ENCODE measurements at places on chromosomes 2 and 18.
A peak's percentile ranks its signal among the peaks of the same experiment; 100 is the strongest.

GRCh38 chr2:146721486-146721885, 1123.3 kb upstream of the ACVR2A start:
- DNase-seq: no peak

DNA sequence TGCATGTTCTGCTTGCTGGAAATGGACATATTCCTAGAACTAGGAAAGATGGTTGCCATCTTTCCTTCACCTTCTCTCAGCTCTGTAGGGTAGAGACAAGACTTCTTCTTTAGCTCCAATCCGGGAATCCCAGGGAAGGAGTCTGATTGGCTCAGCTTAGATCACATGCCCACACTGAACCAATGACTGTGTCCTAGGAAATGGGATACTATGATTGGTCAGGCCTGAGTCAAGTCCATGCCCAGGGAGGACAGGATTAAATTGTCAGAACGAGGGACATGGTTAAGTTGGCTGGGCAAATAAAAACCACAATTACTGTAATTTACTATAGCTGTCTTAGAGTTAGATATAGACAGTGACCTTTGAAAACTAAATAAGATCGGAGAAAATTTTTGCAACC, 31.4 kb downstream of the SEMA4F start:
- no peak for DNase-seq

DNA sequence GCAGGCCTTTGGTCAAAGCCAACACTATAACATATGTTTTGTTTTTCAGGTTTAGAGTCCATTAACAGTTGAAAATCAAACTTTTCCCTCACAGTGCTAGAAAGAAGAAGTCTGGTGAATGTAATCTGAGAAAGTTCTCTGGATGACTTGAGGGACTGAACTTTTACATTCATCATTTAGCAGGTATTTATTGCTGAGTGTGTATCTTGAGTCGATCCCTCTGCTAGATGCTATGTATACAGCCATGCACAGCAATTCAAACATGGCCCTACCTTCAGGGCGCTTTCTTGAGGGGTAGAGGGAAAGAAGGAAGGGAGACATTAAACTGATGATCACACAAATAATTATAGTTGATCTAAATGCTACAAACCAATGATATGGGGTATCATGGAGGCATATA, 89.6 kb downstream of the CLHC1 start:
- DNase-seq: no peak

DNA sequence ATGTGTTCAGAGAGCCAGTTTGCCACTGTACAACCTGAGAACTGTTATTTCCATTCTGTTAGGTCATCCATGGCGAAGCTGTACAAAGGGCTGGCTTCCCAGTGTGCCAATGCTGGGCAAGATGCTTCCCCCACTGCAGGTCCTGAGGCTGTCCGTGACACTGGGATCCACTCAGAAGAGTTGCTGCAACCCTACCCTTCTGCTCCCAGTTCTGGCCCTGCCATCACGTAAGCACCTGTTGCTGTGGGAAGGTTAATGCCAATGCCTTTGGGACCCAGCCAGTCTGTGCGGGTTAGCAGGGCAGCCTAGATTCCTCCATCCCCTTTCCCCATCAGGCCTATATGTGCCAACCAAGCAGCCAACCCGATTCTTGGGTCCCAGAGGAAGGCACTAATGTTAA, 68.3 kb downstream of the ARHGEF33 start:
- DNase-seq: no peak

- DNase-seq: no peak
These were observed 195.3 kb upstream of the ALPP start for GRCh38 chr2:232183279-232183678.

GRCh38 chr2:151049746-151050145, 211.9 kb downstream of the RBM43 start:
- peak; percentile 23 for DNase-seq

DNA sequence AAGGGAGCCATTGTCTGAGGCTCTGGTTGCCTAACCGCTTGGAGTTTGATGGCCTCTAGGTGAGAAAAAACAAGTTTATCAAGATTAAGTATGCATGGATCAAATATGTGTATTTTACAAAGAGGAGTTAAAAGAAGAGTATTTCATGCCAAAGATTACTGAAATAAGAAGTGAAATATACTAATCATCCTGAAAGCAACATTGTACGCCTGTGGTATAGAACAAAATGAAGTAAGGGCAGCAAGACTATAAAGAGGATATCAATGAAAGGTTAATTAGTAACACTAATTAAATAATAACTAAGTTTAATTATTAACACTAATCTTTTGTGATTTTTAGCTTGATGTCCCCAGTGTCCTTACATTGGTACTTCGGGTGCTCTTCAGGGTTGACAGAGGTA, 276.7 kb downstream of the CALCRL start:
- no peak for DNase-seq

DNA sequence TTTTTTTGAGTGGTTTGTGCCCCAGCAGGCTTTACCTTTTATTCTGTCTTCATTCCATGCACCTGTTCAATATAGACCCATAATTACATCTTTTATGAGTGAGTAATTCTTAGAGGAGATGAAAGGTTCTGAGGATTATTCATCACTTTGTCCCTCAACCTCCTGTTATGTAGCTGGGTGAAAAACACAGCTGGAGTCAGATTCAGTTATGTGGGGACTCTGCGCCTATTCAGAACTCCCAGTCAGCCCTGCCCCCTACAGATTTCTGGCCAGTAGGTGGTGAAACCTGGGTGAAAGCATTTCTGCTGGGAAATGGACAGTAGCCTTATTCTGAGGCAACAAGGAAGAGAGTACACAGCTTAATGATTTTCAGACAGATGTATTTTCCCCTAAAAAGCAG, 107.8 kb downstream of the MGAT5 start:
- DNase-seq: no peak

DNA sequence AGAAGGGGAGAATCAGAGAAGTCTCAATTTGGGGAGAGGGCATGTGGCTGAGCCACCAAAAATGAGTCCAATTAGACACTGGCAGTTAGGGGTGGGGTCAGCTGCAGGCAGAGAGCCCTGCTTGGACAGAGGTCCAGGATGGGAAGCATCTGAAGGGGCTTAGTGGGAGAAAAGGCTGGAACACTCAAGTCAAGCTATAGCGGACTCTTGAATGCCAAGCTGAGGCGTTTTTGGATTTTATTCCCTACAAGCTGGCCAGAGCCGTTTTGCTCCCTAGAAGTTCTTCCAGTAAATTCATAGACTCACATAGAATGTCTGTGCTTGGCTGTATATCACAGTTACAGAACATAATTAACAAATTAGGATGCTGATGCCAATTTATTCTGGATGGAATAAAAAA, 172.8 kb downstream of the ACOXL start:
- DNase-seq: no peak

GRCh38 chr2:241592126-241592845, 33.7 kb downstream of the BOK start:
- DNase-seq: no peak

DNA sequence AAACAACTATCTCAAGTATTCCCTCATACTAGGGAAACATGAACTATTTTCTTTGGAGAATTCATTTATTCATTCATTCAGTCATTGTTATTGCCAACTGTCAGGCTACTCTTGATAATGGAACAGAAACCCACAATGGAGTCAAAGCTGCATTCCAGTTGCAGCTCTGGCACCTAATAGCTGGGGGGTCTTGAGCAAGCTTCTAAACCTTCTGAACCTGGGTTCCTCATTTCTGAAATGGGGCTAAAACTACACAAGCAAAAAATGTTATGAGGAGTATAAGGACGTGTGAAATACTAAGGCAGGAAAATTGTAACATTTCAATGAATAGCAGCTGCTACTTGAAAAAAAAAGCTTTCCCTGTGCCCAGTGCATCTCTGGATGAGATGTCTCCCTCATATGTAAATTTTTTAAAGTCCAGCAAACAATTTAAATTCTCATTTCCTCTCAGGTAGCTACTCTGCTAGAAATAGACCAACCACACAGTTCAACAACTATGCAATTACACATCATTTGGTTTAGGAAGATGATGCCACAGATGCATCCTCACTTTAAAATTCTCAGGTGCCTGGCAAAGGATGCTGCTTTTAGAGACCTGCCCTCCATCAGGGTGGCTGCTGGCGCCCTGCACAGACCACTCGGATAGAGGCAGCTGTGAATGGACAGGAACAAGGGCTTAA, 38.5 kb downstream of the SPRED2 start:
- no peak for DNase-seq

GRCh38 chr2:163351143-163351542, 384.7 kb downstream of the FIGN start:
- no peak for DNase-seq

DNA sequence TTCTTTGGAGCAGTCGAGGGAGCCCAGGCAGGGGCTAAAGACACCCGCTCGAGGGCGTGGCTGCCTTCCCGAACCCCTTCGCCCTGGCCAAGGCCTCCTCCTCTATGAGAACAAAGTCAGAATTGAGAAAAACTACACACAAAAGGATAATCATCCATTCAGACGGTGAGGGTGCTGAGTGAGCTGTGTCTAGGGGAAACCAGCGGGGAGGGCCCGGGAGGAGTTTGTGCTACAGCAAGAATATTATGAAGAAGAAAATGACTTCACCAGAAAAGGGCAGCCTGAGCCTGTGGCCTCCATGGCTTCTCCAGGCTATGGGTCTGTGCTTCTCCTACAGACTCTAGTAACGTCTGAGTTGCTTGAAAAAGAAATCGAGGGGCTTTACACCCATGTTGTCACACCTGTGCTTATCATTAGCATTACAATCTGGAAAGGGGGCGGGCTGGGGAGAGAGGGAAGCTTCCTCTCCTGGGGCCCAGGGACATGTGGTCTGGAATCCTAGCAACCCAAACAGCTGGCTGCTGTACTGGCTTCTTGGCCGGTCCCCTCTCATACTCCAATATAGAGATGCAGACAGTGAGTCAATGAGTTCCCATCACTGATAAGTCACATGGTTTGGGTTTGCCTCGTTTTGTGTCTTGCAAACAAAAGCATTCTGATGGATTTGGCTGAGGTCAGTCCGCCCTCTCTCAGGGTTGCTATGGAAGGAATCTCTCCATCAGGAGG, 52.0 kb upstream of the ARL4C start:
- no peak for DNase-seq

GRCh38 chr2:9207641-9208311, 1.2 kb downstream of the ASAP2 start:
- no peak for DNase-seq

DNA sequence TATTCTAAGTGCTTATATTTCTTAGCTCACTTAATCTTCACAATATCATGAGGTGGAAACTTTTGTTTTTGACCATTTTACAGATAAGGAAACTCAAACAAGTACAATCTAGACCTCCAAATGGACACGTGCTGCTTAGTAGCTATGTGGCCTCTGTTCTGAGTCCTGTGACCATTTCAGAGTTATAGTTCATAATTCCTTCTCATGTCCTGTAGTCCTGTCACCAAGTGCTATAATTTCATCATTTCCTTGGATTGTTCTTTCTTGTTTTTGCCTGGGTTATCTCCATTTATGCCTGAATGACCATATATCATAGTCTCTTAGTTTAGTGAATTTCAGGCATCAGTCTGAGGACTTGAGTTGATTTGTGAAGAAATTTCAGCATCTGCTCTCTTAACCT, 91.7 kb downstream of the NUP35 start:
- no peak for DNase-seq

GRCh38 chr2:85076618-85077274, 56.4 kb upstream of the TCF7L1 start:
- DNase-seq: no peak

GRCh38 chr2:12066986-12067385, 320.6 kb downstream of the LPIN1 start:
- no peak for DNase-seq

GRCh38 chr18:77544792-77545191, 295.1 kb downstream of the GALR1 start:
- DNase-seq: no peak

DNA sequence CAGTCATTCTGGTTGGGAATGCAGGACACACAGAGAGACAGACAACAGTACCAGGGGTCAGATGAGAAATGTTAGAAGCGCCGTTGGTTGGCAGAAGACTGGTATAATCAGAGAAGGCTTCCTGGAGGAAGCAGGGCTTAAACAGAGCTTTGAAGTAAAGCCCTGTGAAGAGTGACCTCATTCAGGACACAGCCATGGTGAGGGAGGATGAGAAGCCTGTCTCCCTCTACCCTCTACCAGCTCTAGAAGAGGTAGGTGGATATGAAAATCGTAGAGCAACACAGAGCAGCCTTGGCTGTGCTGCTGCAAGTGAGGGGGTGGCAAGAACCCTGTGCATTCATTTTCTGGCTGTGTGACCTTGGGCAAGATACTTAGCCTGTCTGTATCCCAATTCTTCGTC, 14.2 kb downstream of the TET3 start:
- DNase-seq: no peak

GRCh38 chr2:120225549-120226065, 2.4 kb upstream of the TMEM185B start:
- DNase-seq: no peak

DNA sequence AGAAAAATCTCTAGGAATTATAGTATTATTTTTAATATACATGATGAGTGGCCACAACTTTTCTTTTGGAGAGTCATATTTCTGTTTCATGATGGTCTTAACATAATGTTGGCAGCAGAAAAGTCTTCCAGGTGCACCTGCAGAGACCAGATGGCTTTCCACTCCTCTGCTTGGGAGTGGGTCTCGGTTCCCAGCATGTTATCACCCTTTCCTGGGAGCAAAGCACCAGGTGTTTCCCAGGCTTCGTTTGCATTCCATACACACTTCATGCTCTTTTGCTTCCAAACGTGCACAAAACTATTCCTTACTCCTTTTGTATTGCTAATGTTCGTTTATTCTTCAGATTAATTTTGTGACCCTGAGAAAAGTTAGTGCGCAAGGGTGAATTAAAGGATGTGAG, 305.2 kb downstream of the CDH2 start:
- DNase-seq: no peak

- no peak for DNase-seq
These were observed 309.5 kb downstream of the KIAA1328 start for GRCh38 chr18:37138456-37138855.

- DNase-seq: peak; percentile 36
These were observed 47.4 kb upstream of the NXPH2 start for GRCh38 chr2:138827426-138828054.

DNA sequence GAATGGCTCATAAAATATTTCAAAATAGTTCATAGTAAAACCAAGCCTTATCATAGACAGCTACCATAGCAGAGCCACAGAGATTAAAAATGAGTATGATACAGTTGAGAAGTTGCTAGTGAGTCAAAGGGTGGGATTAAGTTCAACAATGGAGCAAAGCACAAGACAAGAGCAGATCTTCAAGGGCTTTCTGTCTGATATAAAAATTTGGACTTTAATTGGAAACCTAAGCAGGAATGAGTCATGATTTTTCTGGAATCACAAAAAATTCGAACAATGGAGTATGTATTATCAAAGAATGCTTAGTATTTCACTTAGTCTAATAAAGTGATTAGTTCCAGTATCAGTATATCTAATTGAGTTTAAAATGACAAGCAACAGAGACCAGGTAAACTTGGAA, 487.3 kb upstream of the NETO1 start:
- DNase-seq: no peak

Measured in AG04449 (cell line).